ENCODE measurements at places on chromosomes 6 and 20. TPM values are rescaled to one million over a fixed set of nuclear protein-coding genes. Genes with fewer than 3 reads are reported as not detected.

- no peak for DNase-seq
These were observed 375.2 kb downstream of the CD109 start for GRCh38 chr6:74071214-74071613.

- DNase-seq = no peak
These were observed 10.2 kb downstream of the NQO2 start for GRCh38 chr6:3009930-3010329.

DNA sequence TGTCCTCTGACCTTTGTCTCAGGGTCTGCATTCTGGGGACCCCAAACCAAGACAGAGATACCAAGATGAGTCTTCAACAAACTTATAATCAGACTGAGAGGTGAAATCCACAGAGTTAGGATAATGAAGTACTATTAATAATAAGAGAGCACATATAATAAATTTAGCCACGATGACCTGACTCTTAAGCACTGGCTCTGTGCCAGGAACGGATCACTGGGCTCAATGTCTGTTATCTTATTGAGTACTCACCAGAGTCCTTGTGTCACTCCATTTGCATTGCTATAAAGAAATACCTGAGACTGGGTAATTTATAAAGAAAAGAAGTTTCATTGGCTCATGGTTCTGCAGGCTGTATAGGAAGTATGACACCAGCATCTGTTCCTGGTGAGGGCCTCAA is 18.9 kb upstream of the ITPR3 start:
- DNase-seq = no peak

DNA sequence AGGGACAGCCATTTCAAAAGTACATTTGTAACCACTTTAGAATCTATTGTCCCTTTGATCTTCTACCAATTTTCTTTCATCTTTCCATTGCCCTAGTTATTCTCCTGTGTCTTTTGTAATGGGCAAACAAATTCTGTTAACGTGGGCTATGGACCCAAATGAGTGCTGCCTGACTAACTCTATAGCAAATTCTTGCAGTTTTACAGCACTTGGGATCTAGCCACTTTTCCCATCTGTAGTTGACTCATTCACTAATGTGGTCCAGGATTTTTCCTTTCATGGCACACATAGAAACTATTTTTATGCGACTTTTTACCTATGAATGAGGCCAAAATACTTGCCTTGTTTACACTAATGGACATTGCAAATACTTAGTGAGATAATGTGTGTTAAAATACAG is 52.0 kb downstream of the GRIK2 start:
- no peak for DNase-seq

GRCh38 chr6:156163311-156163710 is 613.9 kb upstream of the ARID1B start:
- no peak for DNase-seq

DNA sequence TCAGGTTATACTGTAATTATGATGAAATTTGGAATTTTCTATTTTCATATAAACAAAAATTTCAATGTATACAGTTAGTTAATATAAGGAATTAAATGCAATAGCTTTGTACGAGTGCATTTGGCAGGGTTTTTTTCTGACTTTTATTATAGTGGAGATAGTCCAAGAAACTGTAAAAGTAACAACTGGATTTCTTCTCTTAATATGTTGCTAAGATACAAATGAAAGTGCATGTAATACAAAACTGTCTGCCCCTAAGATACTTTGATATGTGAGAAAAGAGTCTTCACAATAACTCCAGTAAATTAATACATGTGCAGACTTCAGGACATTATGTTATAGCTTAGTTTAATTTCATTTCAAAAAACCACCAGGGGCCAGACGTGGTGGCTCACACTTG is 721.4 kb downstream of the CBLN4 start:
- DNase-seq = peak; percentile 21

Gene HDGFL1
- not detected for polyA plus RNA-seq

Gene SYNDIG1
- polyA plus RNA-seq = 6.4 TPM

Gene KIAA1755
- polyA plus RNA-seq = 4.0 TPM

Gene COL9A1
- polyA plus RNA-seq = 1.5 TPM

Gene ME1
- 11.1 TPM for polyA plus RNA-seq

Gene TRIM31
- not detected for polyA plus RNA-seq

Gene LPA
- 0.13 TPM for polyA plus RNA-seq

Gene PI3
- not detected for polyA plus RNA-seq

Data from right lung (tissue), 10 donors.